ENCODE measurements at places on chromosomes 5 and 9.

GRCh38 chr9:38227656-38228055 lies 158.6 kb upstream of the SHB start:
- no peak for DNase-seq

GRCh38 chr5:146641941-146642340 lies 126.0 kb upstream of the GPR151 start:
- DNase-seq, result no peak

GRCh38 chr9:84136119-84136868 lies 155.7 kb downstream of the RMI1 start:
- DNase-seq, result no peak

GRCh38 chr9:13142776-13143175 lies 136.7 kb downstream of the MPDZ start:
- no peak for DNase-seq

DNA sequence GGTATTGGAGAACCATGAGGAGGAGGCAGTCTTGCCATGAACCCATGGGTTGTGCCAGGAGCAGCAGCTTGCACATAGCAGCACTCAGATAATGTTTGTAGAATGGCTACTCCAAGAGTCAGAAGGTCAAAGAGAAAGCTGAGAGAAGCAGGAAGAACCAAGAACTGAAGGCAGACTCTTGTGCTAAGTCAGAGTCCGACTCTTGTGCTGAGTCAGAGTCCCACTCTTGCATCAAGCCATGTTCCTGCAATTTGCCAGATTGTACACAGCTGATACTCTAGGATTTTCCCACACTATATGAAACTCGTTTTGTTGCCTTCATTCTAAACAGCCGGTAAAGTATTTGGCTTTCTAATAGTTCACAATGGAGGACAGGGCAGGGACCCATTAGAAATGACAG lies 26.2 kb upstream of the HSPA9 start:
- no peak for DNase-seq

DNA sequence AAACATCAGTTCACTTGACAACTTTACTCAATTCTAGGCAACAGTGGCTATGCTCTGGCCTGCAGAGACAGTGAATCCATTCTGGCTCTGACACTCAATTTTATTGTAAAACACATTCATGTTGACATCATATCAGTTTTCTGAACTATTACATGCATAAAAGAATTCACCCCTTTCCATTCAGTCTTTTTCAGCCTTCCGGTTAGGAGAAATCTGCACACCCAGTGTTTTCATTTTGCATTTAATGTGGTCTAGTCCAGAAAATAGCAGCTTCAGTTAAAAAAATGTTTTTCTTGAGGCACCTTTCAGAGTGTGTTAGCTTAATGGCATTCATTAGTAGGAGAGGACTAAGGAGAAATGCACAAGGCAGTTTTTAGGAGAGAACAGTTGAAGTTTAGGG lies 95.1 kb downstream of the PBX3 start:
- no peak for DNase-seq

- DNase-seq, result no peak
Measured at GRCh38 chr9:35827486-35827885, 1.0 kb downstream of the FAM221B start.

- no peak for DNase-seq
Measured at GRCh38 chr5:3010301-3010952, 258.9 kb upstream of the IRX2 start.

DNA sequence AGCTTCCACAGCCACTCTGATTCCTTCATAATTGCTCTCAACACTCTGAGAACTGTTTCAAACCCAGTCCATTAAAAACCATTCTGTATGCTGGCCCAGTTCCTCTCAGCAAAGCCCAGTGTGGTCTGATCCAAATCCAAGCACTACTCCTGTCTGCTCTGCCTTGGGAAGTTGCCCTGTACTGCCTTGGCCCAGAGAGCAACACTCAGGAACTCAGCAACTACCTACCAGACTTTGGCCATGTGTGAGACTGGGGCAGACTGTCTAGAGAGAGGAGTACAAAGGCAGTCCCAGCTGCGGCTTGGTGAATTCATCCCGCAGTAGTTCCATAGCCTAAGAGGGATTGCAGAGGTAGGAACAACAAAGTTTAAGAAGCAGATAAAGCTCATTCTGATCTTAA lies 214.4 kb downstream of the MCTP1 start:
- DNase-seq, result no peak

GRCh38 chr5:42005561-42006153 lies 80.6 kb downstream of the FBXO4 start:
- DNase-seq, result no peak

DNA sequence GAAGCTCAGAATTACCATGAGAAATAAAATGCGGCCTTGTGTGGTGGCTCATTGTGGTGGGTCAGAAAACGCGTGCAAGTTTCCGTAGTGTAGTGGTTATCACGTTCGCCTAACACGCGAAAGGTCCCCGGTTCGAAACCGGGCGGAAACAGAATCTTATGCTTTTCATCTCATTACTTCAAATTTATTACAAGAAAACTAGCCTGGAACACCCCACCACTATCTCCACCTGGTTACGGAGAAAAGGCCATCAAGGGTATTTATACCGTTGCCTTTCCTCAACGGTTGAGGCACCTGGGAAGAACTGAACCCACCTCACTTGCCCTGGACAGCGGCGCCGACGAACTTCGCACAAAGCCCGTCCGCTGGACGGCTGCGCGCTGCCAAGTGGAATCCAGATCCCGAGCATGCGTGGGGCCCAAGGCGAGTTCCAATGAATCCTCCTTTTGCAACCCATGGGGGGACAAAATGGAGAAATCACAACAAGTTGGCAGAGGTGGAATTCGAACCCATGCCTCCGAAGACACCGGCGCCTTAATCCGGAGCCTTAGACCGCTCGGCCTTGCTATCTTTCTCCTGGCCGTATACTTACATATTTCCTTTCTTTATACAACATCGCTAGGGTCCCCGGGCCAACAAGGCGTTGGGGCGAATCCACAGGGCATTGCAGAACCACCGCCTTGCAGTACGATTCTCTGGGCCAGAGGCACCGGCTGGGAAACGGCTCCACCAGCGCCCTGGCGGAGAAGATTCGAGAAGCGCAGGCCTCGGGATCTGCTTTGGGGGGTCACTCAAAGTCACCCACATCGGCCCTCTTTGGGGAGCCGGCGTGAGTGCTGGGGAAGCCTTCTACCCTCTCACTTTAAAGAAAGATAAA lies 16.9 kb downstream of the OR2V2 start:
- no peak for DNase-seq

GRCh38 chr5:109693535-109694400 lies 4.0 kb downstream of the MAN2A1 start:
- no peak for DNase-seq

DNA sequence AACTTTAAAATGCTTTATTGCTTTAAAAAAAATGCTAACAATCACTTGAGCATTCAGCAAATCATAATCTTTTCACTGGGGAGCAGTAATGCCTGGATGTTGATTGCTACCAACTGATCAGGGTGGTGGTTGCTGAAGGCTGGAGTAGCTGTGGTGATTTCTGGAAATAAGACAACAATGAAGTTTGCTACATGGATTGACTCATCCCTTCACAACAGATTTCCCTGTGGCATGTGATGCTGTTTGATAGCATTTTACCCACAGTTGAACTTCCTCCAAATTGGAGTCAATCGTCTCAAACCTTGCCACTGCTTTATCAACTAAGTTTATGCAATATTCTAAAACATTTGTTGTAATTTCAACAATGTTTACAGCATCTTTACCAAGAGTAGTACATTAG lies 83.3 kb downstream of the MLLT3 start:
- no peak for DNase-seq
